Stimulated activated CD8-positive, alpha-beta memory T cell treated with anti-CD3 and anti-CD28 coated beads, Interleukin-15, amount 100 ng/mL, for 48 hours (primary cell): ENCODE measurements at places on chromosomes 4 and X.

DNA sequence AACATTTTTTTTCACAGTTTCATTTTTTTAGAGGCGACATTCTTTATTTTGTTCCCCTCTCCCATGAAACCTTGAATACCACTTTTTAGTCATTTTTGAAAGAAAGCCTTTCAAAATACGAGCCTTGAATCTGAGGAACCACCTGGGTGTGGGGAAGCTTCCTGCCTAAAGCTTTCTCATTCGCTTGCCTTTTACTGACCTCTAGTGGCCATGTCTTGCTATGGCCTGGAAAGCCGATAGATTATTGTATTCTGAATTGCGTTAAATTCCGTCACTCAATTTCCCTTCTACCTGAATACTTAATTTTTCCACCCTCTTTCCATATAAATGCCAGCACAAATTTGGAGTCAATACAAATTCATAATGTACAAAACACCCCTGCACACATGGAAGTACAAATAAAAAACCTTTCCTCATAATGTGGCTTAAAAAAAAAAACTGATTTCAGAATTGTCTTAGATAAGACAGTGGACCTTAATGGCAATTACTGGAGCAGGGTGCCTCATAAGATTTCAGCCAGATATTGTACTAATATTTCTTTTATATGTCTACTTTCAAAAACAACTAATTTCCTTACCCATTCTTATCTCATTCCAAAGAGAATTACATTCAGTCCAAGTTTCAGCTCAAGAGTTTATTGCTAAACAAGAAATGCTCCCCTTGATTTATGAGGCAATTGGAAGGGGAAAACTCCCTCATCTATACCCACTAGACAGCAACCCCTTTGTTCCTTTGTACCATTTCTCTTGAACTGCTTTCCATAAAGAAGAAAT, 217.9 kb downstream of the CENPC start:
- DNase-seq: no peak

DNA sequence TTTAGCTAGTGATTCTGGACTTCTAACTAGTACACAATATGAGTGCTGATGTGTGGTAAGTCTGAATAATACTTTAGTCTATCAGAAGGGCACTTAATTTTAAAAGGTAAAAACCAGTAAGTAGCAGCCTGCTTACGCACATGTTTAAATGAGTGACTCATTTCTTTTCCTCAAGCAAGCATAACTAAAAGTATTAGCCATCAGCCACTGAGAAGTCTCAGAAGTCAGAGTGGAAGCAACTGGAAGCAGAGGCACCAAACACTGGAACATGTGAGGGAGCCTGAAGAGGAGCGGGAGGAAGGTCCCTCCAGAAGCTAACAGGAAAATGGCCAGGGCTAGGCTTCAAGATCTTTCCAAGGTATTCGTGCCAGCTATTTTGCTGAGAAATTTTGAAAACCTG, 257.7 kb downstream of the RAPGEF2 start:
- no peak for DNase-seq

DNA sequence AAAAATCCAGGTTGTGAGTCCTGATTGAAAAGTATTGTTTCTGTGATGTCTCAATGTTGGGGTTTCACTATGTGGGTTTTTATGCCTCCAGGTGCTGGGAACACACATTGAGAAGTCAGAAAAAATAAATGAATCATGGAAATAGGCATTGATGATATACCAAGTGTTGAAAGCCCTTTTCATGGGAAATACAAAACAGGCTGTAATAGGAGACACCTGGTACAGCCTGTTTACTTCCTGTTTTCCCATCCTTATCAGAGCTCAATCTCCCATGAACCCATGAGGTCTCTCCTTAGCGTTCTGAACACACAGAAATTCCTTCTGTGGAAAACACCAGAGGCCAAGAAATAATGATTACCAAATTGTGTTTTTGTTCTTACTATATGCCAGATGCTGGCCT, 106.3 kb upstream of the BOD1L1 start:
- DNase-seq: no peak

- no peak for DNase-seq
Measured at GRCh38 chrX:43747476-43747875, 91.4 kb downstream of the MAOA start.

DNA sequence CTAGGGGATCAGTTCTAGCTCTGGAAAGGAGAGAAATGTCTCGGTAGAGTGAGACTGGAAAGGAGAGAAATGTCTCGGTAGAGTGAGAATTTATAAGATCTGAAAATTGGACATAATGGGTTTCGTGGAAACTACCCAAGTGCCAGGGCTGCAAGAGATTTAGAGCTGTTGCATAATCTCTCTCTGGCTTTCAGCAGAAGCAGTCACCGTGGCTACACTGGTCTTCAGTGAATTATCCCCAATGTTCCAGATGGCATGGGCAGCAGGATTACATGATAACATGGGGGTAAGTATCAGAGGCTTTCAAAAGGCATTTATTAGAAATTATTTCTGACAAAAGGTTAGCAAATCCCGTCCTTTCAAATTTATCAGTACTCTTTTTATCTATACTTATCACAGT, 435.5 kb downstream of the NKX6-1 start:
- no peak for DNase-seq

- DNase-seq: no peak
Measured at GRCh38 chr4:121632636-121633035, 64.1 kb downstream of the ANXA5 start.

GRCh38 chrX:112865464-112866025, 24.9 kb upstream of the AMOT start:
- no peak for DNase-seq

DNA sequence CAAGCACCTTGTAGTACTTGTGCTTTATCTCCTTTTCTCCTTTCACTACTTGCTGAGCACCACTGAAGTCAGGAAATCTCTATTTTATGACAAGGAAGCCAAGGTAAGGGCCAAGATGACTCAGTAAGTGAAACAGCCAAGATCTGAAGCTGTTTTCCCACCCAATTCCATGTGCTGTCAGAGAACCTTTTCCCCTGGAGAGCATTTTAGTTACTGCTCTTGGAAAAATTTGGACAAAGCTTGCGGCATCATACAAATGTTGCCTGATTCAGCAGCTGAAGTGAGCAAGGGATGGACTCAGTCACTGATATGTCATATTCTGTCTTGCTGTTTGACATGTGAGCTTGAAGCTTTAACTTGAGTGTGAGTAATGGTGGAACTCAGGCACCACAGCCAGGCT, 391.4 kb downstream of the RAB28 start:
- no peak for DNase-seq

GRCh38 chr4:52535793-52536192, 123.3 kb downstream of the USP46 start:
- DNase-seq: no peak

- no peak for DNase-seq
Measured at GRCh38 chr4:137952116-137952515, 290.0 kb downstream of the SLC7A11 start.

GRCh38 chrX:39645178-39645895, 452.4 kb downstream of the BCOR start:
- DNase-seq: no peak

- no peak for DNase-seq
Measured at GRCh38 chr4:78706302-78706701, 69.8 kb upstream of the BMP2K start.

GRCh38 chr4:103374306-103374705, 176.2 kb upstream of the CENPE start:
- DNase-seq: no peak

GRCh38 chr4:172083272-172083671, 270.1 kb downstream of the GALNTL6 start:
- no peak for DNase-seq

DNA sequence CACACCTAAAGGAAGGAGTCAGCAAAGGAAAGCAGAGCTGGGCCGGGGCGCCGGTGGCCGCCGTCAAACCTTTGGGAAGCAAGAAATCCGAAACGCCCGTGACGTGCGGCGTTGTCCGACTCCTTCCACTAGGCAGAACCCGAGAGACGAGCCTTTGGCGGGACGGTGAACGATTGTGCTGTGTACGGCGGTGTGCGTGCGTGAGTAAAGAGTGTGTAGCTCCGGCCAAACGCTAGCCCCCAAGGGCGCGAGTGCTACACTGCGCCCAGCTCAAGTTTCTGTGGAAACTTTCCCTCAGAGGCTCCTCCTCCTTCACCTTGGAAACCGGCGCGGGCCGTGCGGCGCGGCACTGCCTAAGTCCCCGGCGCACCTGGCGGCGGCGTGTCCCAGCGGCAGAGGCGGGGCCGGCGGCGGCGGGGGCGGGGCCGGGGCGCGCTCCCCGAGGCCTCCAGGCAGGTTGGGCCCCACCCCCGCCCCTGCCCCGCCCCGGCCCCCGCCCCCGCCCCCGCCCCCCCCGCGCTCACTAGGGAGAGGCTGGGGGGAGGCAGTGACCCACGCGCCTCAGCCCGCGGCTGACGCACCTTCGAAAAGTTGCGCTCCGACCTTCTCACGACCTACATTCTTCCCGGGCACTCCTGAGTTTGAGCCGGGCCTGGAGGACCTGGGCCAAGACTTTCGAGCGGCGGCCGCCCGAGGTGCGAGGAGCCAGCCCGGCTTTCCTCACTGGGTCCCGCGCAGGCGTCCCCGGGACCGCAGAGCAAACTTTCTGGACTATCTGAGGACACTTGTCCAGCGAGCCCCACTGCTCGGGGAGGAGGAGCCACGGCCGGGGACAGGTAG, at the start of gene FHIP1A:
Gene FHIP1A (plus strand): TSS at position 547 of the 840 bp plus-strand sequence. CDS start 157,084 bp downstream, outside the sequence.
- DNase-seq: peak; percentile 67

- DNase-seq: no peak
Measured at GRCh38 chr4:48131736-48132135, 2.3 kb downstream of the TXK start.

DNA sequence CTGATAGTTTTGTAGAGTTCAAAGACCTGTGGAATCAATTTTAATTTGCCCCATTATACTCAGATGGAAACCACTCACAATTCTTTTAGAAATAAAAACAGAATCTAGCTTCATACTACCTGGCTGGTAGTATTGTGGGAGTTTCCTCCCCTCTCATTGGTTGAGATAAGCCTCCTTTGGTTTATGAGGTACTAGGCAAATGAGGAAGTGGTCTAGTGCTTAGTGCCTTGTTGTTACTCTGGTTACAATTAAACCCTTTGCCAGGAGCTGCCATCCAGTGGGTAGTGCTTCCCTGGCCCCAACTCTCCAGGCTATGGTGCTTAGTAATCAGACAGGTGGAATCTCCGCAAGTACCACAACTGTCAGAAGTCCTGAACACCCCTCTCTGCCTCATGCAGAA, 118.3 kb downstream of the CDKL5 start:
- no peak for DNase-seq

DNA sequence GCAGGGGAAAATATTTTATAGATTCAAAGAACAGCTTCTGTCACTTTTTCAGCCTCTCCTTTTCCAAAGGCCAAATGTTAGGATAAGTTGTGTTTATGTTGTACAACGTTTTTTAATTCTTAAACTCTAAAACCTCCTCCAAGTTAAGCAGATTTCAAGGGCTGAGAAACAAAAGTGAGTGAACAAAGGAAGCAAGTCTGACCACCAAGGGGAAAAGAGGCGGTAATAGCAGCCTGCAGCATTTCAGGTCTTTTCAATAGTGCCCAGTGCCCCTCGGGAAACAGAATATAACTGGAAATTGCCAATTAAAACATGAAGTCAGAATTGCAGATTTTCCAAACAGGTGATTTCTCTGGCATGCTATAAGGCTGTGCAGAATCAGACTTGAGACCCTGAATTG, 510.0 kb upstream of the HTR2C start:
- no peak for DNase-seq

DNA sequence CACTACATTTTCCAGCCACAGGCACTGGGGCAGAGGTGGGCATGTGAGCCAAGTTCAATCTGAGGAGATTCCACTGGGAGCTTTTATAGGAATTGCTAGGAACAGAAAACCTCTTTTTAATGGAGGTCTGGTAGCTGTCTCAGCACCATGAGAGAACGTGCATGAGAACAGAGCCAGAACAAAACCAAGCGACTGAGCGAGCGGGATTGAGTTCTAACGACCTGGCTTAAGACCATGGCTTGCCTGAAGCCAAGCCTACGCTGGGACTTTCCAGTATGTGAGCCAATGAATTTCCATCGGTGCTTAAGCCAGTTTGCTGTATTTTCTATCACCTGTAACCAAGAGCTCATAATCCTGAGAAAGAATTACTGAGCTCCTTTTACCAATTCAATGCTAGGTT, 183.7 kb downstream of the NR3C2 start:
- no peak for DNase-seq

GRCh38 chr4:140645614-140646412, 77.1 kb upstream of the UCP1 start:
- DNase-seq: no peak
